ENCODE measurements at places on chromosomes 13 and 19. TPM values are rescaled to one million over a fixed set of nuclear protein-coding genes. Genes with fewer than 3 reads are reported as not detected.

- H3K4me1 ChIP-seq = no peaks in the 10 kb centered on the region
- H3K36me3 ChIP-seq = peaks cover 24% of the 10 kb centered on the region
- H3K27me3 ChIP-seq = peaks cover 19% of the 10 kb centered on the region
- H3K27ac ChIP-seq = no peak overlapping the region
Measured at GRCh38 chr19:49327878-49328544, 3.0 kb upstream of the SLC6A16 start.

DNA sequence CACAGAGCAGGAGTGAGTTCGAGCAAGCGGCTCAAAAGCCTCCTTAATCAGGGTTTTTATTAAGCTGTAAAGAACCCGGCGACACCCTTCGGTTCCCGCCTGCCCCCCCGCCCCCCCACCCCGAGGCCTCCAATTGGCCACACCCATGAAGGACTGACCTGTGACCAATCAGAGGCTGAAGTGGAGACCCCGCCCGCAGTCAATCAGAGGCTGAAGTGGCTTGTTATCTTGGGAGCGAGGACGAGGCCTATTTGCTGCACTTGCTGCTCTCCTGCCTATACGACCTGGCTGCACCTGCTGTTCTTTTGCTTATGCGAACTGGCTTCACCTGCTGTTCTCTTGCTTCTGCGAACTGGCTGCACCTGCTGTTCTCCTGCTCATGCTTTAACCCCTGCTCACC is 844.9 kb downstream of the OLFM4 start:
- H3K36me3 ChIP-seq = no peaks in the 10 kb centered on the region
- H3K4me3 ChIP-seq = no peak overlapping the region
- no peak overlapping the region for H3K27ac ChIP-seq
- DNase-seq = no peak

GRCh38 chr19:11164879-11165406 is 9.4 kb upstream of the SPC24 start:
- no peak overlapping the region for H3K27ac ChIP-seq
- no peak overlapping the region for H3K4me3 ChIP-seq
- peaks cover 19% of the 10 kb centered on the region for H3K27me3 ChIP-seq
- peaks cover 3% of the 10 kb centered on the region for H3K4me1 ChIP-seq

DNA sequence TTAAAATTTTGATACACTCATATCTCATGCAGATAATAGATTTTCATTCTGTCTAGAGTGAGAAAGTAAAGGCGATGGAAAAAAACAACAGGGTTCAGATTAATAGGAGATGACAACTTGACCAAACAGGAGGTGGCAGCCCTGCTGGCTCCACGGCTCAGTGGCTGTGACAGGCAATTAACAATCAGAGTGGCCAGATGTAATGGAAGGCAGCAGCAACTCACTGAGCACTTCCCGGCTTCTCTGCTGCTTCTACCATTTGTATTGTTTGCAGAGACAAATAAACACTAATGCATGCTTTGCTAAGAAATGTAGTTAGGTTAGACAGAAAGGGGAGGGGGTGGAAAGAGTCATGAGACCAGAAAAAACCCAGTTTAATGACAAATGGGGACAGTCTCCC is 473.0 kb upstream of the SLC10A2 start:
- DNase-seq = peak; percentile 5
- no peak overlapping the region for H3K4me3 ChIP-seq
- no peaks in the 10 kb centered on the region for H3K27me3 ChIP-seq
- no peaks in the 10 kb centered on the region for H3K4me1 ChIP-seq
- no peak overlapping the region for H3K27ac ChIP-seq

- H3K36me3 ChIP-seq = no peaks in the 10 kb centered on the region
- H3K27ac ChIP-seq = no peak overlapping the region
- no peak overlapping the region for H3K4me3 ChIP-seq
Measured at GRCh38 chr19:56177564-56178243, 1.9 kb downstream of the GALP start.

DNA sequence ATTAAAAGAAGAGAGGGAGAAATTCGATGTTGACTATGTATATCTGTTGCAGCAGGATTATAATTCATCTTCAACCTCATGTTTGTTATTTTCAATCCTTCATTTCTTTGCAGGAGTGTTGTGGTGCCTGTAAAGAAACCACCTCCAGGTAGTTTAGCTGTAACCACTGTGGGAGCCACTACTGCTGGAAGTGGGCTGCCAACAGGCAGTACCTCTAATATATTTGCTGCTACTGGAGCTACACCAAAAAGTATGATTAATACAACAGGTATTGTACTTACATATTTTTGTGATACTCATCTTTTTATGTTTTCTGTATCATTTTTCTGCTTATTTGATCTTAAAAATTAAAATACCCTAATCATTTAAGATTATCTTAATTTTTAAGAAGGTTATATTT is 266.5 kb downstream of the NBEA start:
- H3K4me1 ChIP-seq = no peaks in the 10 kb centered on the region
- H3K4me3 ChIP-seq = no peak overlapping the region
- H3K27ac ChIP-seq = no peak overlapping the region
- DNase-seq = no peak

DNA sequence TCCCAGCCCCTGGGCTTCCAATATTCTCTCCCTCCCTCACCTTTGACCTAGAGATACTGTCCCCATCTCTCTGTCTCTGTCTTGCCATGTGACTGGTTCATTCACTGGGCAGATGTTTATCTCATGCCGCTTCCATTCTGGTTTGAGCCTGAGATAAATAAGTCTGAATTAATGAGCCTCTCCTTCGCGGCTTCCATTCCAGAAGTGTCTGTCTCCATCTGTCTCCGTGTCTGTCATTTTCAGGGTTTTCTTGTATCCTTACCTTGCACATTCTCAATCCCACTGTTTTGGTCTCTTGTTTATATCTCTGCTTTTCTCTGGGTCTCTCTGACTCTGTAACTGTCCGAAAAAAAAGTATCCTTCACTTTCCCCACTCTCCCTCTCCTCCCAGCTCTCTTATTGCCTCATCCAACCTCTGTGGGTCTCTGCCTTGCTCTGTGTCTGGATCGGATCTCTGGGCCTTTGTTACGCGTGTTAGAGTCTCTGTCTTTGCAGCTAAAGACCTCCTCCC is 4.3 kb downstream of the SPHK2 start:
- DNase-seq = no peak
- H3K27ac ChIP-seq = peak overlapping the region; percentile 92
- H3K4me3 ChIP-seq = peak overlapping the region; percentile 86
- H3K4me1 ChIP-seq = peaks cover 17% of the 10 kb centered on the region
- peaks cover 15% of the 10 kb centered on the region for H3K27me3 ChIP-seq

GRCh38 chr13:78787190-78787589 is 128.2 kb upstream of the OBI1 start:
- no peaks in the 10 kb centered on the region for H3K36me3 ChIP-seq
- no peaks in the 10 kb centered on the region for H3K27me3 ChIP-seq
- DNase-seq = no peak

DNA sequence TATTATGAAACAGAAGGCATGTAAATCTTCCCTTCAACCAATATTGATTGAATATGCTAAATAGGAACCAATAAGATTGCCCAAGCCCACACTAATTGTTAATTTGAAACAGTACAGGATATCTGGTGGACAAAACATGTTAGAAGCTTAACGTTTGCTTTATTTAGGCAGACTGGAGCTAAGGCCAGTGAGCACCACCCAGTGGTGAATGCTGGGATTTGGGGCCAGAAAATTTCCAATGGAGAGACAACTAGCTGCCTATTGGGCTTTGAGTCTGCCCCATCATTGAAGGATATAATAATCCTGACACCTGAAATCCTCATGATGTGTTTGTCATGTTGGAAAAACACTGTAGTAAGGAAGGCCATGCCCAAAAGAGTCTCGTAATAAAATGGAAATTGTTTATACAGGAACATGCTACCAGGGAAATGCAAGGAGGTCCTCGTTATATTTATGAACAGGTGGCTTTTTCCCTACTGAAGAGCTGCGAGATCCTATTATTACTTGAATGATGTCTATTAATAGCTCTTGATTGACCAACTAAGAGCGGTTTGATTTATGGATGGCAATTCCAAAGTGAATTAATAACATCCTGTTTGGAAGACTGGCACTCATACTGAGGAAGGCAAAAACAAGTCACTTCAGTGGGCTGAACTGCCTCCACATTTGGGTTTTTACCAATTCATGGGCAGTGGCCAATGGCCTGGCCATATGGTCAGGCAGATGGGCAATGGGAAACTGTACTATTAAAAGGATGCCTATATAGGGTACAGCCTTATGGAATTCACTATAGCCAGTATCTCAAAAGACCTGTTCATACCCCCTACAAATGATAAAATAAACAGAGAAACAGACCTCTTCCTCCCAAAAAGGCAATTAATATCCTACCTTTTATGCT is 8.7 kb downstream of the SIGLECL1 start:
- H3K4me3 ChIP-seq = no peak overlapping the region
- H3K36me3 ChIP-seq = no peaks in the 10 kb centered on the region
- H3K27ac ChIP-seq = no peak overlapping the region
- H3K27me3 ChIP-seq = no peaks in the 10 kb centered on the region

DNA sequence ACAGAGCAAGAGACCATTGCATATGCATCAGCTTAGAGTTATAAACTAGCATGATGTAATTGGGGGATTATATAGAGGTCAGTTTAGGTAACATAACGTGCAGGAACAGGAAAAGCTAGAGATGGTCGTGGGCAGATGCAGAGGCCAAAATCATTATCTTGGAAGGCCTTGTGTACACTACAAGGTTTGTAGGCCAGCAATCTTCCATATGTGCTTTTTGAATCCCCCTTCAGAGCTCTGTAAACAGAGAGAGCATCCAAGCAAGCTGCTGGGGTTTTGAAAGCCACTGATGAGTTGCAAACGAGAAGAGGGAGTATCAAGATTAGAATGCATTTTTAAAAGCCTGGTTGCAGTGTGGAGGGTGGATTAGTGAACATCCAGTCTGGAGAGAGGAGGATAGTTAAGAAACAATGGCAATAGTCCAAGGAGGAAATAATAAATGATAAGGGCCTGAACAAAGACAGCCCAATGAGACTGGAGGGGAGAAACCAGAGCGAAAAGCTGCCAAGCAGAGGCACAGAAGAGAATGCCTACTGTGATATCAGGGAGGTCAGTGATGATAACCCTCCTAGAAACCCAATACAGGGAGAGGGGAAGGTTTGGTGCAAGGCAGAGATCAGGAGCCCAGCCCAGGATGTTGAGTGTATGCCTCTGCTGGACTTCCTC is 109.6 kb downstream of the ZAR1L start:
- no peak overlapping the region for H3K27ac ChIP-seq
- no peak overlapping the region for H3K4me3 ChIP-seq
- DNase-seq = no peak
- no peaks in the 10 kb centered on the region for H3K36me3 ChIP-seq
- H3K4me1 ChIP-seq = peaks cover 7% of the 10 kb centered on the region

DNA sequence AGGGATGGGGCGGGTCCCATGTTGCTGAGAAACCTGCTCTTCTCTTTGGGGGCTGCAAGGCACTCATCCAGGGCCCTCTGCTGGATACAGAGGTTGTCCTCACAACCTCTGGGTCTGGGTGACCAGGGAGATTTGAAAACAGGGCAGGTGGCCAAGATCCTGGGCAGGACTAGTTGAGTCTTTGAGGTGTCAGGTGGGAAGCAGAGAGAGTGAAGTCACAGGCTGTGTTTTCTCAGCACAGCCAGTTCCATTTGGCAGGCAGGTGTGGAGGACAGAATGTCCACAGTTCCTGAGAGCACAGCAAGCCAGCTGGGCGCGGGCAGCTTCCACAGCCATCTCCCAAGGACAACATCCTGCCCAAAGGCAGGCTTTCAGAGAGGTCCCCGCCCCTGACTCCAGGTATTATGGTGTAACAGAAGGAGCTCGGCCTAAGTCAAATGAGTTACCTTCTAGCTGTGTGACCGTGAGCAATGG is 118.8 kb downstream of the NUFIP1 start:
- no peak for DNase-seq
- no peak overlapping the region for H3K4me3 ChIP-seq
- H3K36me3 ChIP-seq = no peaks in the 10 kb centered on the region
- H3K27me3 ChIP-seq = peaks cover 8% of the 10 kb centered on the region
- peaks cover 7% of the 10 kb centered on the region for H3K4me1 ChIP-seq

- no peaks in the 10 kb centered on the region for H3K36me3 ChIP-seq
- H3K27me3 ChIP-seq = no peaks in the 10 kb centered on the region
- H3K4me3 ChIP-seq = no peak overlapping the region
- peaks cover 5% of the 10 kb centered on the region for H3K4me1 ChIP-seq
- DNase-seq = no peak
Measured at GRCh38 chr13:50608370-50608769, 235.1 kb downstream of the DLEU7 start.

DNA sequence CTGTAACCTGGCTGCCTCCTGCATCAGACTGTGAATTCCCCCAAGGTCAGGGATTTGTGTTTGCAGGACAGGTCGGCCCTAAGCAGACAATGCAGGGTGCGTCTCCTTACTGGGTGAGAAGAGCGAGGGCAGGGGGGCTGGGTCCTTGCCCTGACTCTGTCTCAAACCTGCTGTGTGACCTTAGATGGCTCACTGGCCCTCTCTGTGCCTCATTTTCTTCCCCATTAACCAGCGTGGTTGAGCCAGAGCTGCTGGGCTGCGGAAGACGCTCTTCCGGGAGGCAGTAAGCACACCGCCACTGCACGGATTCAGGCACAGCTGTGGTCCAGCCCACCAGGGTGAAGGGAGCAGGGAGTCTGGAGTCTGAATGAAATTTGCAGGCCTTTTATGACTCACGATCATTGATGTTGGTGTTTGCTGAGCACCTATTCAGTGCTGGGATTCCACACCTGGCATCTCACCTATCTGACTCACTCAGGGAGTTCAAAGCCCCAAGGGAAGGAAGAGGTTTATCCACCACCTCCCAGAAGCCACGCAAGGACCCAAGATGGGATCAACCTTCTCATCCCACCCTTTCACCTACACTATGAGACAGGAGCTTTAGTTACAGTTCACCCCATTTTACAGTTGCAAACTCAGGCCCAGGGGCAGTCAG is 2.5 kb downstream of the AKT1S1 start:
- DNase-seq = no peak
- H3K27ac ChIP-seq = peak overlapping the region; percentile 24
- H3K36me3 ChIP-seq = peaks cover 13% of the 10 kb centered on the region

DNA sequence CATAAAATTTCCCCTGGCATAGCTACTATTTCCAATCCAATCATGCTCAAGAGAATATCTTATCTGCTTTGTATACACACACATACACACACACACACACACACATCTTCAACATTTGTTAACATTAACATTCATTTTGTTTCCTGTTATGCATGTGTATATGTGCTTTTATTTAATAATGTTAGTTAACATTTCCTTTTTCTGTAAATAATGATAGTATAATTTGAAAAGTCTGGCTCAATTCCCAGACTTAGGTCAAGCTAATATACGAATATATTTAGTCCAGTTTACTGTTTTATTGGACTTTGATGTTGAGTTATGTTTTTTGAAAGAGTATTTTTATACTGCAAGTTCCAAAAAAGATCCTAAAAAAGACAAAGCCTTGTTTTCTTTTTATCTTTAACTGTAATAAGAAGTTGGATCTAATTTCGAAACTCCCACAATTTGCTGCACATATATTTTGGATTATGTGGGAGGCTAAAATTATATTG is 1072.4 kb downstream of the EFNB2 start:
- no peak overlapping the region for H3K27ac ChIP-seq
- H3K4me1 ChIP-seq = peaks cover 2% of the 10 kb centered on the region
- H3K36me3 ChIP-seq = no peaks in the 10 kb centered on the region
- no peak overlapping the region for H3K4me3 ChIP-seq
- H3K27me3 ChIP-seq = no peaks in the 10 kb centered on the region

Gene ZNF536
- total RNA-seq = 0.33 TPM

Gene CLIP3
- total RNA-seq = 94.8 TPM

Gene RASA3
- 34.0 TPM for total RNA-seq

Data from endothelial cell (in vitro differentiated cells).